ENCODE measurements at places on chromosomes 4 and X.

GRCh38 chr4:88843067-88843685 lies 145.5 kb upstream of the NAP1L5 start:
- no peak overlapping the region for H3K4me3 ChIP-seq
- no peak for DNase-seq
- no peak overlapping the region for H3K27ac ChIP-seq
- no peaks in the 10 kb centered on the region for H3K27me3 ChIP-seq

DNA sequence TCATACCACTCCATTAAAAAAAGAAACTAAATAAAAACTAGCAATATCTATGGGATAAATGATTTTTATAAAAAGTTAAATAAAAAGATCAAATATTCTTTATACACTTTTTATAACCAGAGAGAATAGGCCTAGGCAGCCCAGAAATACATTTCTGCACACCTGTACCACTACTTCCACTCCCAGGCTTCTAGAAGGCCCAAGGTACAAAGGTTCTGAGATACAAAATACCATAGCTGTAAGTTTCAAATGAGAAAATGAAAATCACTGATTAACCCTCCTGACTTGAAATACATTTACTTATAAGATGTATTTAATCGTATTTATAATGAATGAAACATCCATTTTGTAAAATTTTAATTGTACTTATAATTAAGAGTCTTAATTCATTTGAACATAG lies 226.5 kb upstream of the MAB21L2 start:
- H3K36me3 ChIP-seq: no peaks in the 10 kb centered on the region
- no peak overlapping the region for H3K4me3 ChIP-seq
- no peaks in the 10 kb centered on the region for H3K4me1 ChIP-seq
- DNase-seq: no peak

- H3K4me3 ChIP-seq: no peak overlapping the region
- no peak overlapping the region for H3K27ac ChIP-seq
- H3K36me3 ChIP-seq: peaks cover 19% of the 10 kb centered on the region
- H3K27me3 ChIP-seq: no peaks in the 10 kb centered on the region
- H3K4me1 ChIP-seq: no peaks in the 10 kb centered on the region
These were observed 566.3 kb downstream of the IL15 start for GRCh38 chr4:142202404-142203332.

- H3K27ac ChIP-seq: no peak overlapping the region
- H3K27me3 ChIP-seq: peaks cover 4% of the 10 kb centered on the region
- no peak overlapping the region for H3K4me3 ChIP-seq
- no peaks in the 10 kb centered on the region for H3K4me1 ChIP-seq
These were observed 53.9 kb upstream of the SORBS2 start for GRCh38 chr4:185865901-185866328.

- H3K4me3 ChIP-seq: no peak overlapping the region
- no peak for DNase-seq
- no peaks in the 10 kb centered on the region for H3K36me3 ChIP-seq
- no peaks in the 10 kb centered on the region for H3K27me3 ChIP-seq
These were observed 1297.7 kb downstream of the C4orf33 start for GRCh38 chr4:130393642-130394041.

DNA sequence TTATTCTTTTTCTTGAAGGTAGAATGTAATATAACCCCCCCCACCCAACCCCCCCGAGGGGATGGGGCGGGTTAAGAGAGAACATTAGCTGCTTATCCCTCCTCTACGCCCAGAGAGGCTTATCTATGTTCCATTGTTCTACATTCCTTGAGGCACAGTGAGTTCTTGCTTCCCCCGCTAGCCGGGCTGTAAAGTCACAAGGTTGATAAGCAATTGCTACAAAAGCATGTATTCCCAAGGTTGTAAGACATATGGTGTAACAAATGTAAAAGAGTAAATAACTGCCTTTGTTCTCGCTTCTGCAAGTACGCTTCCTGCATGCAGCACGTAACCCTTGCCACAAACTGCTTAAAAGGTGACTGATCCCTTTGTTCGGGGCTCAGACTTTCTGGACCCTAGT lies 8.2 kb downstream of the DCAF8L2 start:
- no peaks in the 10 kb centered on the region for H3K4me1 ChIP-seq
- DNase-seq: no peak
- H3K4me3 ChIP-seq: no peak overlapping the region
- no peaks in the 10 kb centered on the region for H3K27me3 ChIP-seq
